AG04450 (cell line): ENCODE measurements at places on chromosomes 5 and 9.

DNA sequence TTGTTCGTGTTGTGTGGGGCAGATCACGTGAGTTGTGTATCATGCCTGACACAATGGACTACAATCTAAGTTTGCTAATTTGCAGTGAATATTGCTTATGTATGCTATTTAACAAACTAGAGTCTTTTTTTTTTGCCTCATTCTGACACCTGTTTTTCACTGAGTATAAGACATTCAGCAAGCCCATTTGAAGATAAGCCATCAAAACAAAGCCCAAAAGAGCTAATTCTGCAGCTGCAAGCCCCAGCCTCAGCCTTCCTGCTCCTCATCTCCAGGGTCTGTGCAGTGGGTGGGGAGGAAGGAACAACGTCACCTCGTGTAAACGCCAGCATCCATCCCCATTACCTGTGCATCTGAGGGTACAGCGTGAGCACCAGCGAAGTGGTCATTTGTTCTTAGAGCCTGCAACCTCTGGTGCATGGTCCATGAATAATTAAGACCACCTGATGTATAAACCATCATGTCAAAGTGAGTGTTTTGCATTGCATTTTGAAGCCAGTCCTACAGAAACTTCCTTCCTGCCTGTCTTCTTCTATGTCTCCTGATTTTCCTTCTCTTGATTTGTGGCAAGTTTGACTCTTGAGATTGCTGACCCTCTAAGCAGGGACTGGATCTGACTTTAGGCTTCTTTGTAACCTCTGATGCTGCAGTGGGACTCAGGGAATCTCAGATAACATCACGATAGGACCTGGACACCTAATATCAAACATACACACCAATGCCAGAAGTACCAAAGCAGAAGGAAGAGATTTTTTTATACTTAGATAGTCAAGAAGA, 73.2 kb downstream of the FGF1 start:
- no peak for DNase-seq

GRCh38 chr5:123151227-123151909, 62.3 kb downstream of the PRDM6 start:
- DNase-seq = no peak

DNA sequence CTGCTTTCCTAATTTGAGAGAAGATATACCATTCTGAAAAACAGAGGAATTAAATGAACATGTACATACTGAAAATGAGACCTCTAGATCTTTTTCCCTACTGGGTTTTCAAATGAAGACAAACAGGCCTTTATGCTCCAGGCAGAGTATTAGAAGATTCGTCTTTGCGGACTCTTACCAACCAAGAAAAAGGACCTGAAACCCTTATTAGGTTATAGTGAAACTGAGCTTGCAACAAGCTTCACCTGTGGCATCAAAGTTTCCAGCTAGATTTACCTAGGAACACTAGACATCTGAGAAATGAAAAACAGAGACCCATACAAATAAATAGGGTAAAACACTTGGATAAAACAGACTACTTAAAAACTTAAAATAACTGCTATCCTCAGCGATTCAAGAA, 46.3 kb downstream of the SMIM15 start:
- DNase-seq = no peak

DNA sequence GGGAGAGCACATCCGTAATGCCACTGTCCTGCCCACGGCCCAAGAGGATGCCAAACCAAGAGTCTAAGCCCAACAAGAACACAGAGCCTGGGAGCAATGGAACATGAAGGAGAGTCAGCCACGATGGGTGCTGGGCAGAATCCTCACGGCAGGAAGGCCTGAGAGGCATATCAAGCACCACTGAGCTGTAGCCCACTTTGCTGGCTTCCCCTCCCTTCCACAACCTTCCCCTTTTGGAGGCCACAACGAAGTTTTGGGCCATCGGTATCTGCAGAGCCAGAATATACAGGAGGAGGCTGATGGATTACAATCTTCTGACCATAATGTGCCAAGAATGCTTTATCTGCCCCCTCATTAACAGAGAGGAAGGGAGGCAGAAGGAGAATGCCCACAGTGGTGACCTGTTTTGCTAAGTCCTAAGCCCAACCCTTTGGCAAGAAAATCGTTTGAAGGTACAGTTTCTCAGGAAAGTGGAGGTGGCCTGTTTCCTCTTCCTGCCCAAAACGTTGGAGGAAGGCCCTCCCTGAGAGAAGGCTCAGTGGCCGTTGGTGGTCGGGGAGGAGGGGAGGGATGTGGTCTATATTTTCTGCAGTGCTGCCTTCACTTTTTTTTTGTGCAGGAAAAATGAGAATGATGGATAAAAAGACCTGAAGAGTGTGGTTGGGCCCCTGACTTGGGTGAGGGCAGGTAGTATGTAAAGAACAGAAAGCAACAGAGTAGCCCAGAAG, 26.2 kb downstream of the MACROH2A1 start:
- DNase-seq = no peak

DNA sequence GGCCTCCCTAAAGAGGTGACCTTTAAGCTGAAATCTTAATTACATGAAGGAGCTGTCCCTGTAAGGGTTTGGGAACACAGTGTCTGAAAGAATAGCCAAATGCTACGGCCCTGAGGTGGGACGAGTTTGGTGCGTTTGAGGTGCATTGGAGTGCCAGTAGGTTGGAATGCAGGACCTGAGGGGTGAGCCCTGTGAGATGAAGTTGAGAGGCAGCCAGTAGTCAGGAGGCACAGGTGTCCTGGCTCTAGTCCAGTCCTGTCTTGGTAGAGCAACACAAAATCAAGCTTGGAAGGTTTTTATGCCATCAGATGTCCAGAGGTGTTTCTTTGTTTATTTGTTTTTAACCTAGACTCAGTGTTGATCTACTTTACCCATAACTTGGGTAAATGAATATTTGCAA, 108.5 kb downstream of the ARHGAP26 start:
- no peak for DNase-seq

- no peak for DNase-seq
Observed at GRCh38 chr5:34751807-34752736, 86.9 kb upstream of the TTC23L start.

- no peak for DNase-seq
Observed at GRCh38 chr9:114696814-114697544, 15.0 kb upstream of the TEX48 start.

GRCh38 chr5:10489810-10490426, 48.2 kb downstream of the ROPN1L start:
- no peak for DNase-seq

- no peak for DNase-seq
Observed at GRCh38 chr9:99720455-99721050, 101.1 kb upstream of the NR4A3 start.

DNA sequence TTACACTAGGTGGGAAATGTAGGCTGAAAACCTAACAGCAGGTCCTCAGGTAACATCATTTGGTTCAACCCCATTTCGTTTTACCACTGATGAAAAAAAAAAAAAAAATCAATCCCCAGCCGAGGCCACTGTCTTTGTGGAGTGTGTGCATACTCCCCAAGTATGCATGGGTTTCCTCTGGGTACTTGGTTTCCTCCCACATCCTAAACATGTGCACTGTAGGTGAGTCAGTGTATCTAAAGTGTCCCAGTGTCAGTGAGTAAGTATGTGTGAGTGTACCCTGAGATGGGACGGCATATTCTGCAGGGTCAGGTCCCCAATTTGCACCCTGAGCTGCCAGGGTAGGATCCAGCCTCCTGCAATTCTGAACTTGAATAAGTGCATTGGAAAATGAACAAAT, 966.5 kb upstream of the DMAC1 start:
- no peak for DNase-seq

DNA sequence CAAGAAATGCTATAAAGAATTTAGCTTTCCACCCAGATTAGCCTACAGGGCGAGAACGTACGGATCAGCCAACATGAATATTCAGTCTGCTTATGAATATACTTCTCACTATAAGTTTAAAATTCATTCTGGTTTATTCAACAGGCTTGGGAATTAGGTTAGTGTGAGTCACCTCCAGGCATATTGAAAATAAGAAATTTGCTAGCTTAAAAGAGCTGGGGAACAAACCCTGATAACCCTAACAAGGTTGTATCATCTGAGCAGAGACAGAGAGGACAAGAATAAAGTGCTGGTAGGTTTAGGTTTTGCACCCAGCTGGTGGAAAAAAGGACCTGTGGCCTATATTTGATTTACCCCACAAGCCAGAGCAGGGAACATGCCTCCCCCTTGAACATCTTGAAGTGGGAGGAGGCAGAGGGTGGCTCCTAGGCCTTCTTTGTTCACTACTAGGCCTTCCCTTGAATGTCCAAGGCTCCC, 12.3 kb downstream of the FNBP1 start:
- no peak for DNase-seq

DNA sequence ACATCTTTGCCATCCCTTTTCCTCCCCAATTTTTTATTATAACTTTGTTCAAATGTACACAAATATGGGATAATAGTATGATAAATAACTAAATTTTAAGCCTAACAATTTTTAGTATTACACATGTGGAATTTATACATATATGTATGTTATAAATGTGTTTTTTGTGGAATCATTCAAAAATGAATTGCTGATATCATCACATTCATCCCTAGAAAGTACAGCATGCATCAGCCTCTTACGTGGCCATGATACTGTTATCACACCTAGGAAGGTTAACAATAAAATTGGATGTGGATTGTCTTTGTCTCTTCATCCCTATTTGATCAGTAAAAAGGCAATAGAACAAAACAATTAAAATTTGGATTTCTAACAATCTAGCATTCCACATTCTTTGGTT, 73.7 kb upstream of the DAP start:
- DNase-seq = no peak

- DNase-seq = no peak
Observed at GRCh38 chr9:119052339-119053030, 316.8 kb downstream of the BRINP1 start.

- no peak for DNase-seq
Observed at GRCh38 chr5:22505891-22506290, 347.3 kb downstream of the CDH12 start.

DNA sequence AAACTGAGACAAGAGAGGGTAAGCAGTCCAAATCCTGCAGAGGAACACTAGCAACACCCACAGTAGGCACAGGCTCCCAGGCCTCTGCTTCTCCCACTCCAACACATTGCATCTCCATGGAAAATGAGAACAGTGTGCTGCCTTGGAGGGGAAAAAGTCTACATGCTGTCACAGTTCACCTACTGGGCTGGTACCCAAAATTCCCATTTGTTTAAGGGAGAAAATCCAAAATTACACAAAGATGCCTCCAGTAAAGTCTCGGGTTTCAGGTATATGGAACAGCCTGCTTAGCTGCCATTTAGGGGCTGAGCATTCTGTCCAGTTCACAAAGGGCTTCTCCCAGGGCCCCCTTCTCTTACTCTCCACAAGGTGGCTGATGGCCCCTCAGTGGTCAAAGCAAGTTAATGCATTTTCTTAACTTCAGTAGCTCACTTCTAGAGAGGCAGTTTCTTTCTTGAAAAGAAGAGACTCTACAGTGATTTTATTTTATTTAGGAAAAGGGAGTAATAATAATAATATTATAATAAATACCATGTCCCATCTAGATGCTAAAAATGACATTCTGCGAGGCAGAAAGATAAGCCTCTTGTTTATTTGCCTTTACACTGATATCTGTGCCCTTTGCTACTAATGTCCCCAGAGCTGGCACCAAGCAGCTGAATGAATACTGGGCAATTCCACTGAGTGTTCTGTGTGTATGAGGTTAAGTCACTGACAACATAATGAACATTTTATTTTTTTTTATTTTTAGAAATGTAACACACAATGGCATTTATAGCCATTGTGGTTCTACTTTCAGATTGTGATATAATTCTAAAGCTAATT, 89.4 kb downstream of the RGS7BP start:
- no peak for DNase-seq

DNA sequence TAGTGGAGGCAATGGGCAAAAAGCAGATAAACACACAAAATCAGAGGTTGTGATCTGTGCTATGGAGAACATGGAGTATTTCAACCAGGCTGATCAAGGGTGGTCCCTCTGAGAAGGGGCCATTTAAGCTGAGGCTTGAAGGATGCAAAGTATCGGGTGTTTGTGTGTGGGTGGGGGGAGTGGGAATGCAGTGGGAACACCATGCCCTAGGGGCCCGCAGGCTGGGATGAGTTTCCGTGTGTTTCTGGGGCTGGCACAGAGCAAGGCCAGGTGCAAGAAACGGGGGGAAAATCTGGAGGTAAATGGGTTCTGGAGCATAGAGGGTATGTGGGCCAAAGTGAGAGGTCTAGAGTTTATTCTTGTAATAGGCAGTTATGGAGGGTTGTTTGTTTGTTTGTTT, 13.8 kb upstream of the LARP1 start:
- no peak for DNase-seq

DNA sequence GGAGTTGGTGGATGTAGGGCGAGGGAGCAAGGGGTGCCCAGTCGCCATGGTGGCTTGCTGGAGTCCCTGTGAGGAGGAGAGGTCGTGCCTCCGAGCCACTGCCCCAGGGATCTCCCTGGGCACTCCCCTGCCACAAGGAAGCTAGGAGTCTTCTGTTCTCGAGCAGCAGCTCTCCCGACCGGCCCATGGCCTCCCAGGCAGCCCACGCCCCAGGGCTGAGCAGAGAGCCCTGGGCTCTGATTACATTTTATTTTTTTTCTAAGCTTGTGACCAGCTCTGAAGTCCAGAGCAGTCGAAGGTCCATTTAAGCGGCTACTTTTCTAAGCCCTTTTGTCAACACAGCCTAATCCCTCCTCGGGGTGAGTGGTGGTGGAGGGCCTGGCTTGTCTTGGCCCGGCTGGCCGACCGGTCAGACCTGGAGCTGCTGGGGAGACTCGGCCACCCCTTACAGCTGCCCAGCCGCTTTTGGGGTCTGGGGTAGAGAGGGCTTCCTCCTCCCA, 2.1 kb downstream of the RXRA start:
- DNase-seq = no peak

DNA sequence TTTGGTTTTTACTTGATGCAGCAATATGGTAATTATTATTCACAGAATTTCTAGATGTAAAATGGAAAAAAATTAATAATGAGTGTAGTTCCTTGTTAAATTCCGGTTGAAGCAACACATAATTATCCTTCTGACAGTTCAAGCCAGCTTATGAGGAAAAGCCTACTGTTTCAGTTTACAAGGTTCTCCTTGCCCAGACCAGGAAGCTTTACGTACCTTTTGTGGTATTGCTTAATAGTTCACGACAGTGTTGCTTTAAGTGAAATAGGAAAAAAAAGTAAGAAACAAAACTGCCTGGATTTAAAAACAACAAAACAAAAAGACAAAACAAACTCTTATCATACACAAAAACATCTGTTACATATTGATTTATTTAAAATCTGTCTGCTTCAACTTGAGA, 547.3 kb upstream of the C9orf72 start:
- no peak for DNase-seq

GRCh38 chr9:85030316-85030715, 360.8 kb downstream of the NTRK2 start:
- no peak for DNase-seq

DNA sequence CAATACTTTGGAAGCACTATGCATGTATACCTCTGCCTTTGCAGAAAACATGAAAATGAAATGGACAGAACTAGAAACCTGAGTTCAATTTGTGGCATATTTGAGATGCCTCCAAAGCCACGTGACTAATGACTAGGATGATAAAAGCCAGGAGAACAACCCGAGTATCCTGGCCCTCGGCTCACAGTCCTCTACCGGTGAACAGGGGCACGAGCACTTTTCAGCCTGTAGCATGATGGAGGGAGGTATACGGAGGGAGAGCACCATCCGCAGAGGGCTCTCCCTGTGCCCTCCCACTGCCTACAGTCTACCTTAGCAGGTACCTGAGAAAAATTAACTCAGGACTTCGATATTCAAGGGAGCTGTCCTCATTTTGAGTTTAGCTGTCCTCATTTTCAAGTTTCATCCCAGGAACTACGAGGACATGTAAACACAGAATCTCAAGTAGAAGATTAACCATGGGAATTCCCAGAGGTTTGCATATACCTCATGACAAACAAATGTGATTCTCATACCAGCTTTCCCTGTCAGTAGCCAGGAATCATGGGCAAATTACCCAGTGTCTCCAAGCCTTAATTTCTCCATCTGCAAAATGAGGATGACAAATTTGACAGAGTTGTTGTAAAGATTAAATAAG, 249.3 kb downstream of the DNAH5 start:
- DNase-seq = no peak
